ENCODE measurements at places on chromosomes 5 and 9.

- DNase-seq, result no peak
Observed at GRCh38 chr5:125530833-125531615, 784.6 kb upstream of the ZNF608 start.

DNA sequence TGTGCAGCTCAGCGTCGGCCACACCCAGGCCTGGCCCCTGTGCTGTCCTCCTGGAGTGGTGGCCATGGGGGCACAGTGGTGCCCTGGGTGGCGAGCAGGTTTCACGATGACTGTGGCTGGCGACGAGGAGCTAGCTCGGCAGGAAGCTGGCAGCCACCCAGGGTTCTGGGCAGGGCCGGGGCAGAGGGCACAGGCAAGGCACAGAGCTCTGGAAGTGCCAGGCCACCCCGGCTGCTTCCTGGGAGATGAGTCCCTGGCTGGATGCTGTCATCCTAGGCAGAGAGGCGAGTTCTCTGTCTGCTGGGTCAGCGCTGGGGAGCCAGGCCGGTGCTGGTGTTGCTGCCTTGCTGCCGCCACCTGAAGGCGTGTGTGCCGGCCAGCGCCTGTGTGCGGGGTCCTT lies 51.7 kb downstream of the RXRA start:
- DNase-seq, result no peak

- DNase-seq, result no peak
Observed at GRCh38 chr9:72052122-72052521, 8.3 kb downstream of the C9orf57 start.

DNA sequence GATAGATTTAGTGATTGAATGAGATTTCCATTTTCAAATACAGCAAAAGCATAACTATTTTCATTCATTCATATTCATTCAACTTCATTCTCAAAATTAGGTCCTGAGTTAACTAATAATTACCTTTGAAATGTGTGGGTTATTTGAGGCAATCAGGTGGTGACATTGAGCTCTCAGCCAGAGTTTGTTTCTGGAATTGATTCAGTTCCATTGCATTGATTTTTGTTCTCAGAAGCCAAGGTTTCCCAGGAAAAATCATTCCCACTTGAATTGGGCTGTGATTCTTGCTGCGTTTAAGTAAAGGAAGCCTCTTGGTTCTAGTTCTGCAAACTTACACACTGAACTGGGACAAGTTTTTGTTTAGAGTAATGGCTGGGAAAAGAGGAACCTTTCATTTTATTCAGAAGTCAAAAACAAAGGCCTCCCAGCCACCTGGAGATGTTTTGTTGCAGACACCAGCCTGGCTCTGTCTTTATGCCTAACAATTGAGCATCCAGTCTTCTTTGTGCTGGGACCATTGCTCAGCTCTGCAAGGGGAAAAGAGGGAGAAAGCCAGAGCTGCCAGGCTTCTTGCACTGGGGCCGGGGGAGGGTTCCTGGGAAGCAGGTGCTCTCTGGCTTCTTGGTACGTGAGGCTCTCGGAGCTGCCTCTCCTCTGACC lies 198.6 kb downstream of the TRIO start:
- DNase-seq, result no peak

- DNase-seq, result no peak
Observed at GRCh38 chr9:89073397-89073796, 82.1 kb downstream of the S1PR3 start.

DNA sequence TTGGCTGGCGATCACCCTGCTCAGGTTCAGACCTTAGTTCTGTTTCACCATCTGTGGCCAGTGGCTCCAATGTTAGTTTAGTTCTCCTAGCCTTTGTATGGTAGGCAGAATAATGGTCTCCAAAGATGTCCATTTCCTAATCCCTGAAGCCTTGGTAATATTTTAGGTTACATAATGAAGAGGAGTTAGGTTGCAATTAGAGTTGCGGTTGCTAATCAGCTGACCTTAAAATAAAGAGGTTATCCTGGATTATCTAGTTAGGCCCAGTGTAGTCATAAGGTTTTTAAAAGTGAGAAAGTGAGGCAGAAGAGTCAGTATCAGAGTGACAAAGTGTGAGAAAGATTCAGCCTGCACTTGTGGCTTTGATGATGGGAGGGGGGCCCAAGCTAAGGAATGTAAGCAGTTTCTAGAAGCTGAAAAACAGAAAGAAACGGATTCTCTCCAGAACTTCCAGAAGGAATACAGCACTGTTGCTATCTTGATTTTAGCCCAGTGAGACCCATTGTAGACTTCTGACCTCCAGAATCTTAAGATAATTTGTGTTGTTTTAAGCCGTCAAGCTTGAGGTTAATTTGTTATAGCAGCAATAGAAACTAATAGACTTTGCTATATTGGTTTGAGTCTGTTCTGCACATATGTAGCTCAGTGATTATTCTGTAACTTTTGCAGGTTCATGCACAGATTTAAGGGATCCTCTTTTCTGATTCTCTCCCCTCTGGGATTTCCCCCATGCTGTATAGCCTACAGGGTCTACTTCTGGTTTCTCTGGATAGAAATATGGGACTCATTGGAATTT lies 21.6 kb downstream of the LNPEP start:
- DNase-seq, result no peak

Data from activated naive CD8-positive, alpha-beta T cell treated with anti-CD3 and anti-CD28 coated beads, Interleukin-2, amount 50 U/mL, for 24 hours (primary cell).